ENCODE measurements at places on chromosomes 4 and X. TPM values are rescaled to one million over a fixed set of nuclear protein-coding genes. Genes with fewer than 3 reads are reported as not detected.
A peak's percentile ranks its signal among the peaks of the same experiment; 100 is the strongest.

The SMR3B gene
- total RNA-seq = not detected

The ZFYVE28 gene
- total RNA-seq = 12.4 TPM

- DNase-seq = no peak
Measured at GRCh38 chr4:93342738-93343137, 485.8 kb upstream of the ATOH1 start.

GRCh38 chrX:146186540-146186939 lies 368.9 kb downstream of the SLITRK2 start:
- DNase-seq = no peak

The MAGEA6 gene
- total RNA-seq = not detected

DNA sequence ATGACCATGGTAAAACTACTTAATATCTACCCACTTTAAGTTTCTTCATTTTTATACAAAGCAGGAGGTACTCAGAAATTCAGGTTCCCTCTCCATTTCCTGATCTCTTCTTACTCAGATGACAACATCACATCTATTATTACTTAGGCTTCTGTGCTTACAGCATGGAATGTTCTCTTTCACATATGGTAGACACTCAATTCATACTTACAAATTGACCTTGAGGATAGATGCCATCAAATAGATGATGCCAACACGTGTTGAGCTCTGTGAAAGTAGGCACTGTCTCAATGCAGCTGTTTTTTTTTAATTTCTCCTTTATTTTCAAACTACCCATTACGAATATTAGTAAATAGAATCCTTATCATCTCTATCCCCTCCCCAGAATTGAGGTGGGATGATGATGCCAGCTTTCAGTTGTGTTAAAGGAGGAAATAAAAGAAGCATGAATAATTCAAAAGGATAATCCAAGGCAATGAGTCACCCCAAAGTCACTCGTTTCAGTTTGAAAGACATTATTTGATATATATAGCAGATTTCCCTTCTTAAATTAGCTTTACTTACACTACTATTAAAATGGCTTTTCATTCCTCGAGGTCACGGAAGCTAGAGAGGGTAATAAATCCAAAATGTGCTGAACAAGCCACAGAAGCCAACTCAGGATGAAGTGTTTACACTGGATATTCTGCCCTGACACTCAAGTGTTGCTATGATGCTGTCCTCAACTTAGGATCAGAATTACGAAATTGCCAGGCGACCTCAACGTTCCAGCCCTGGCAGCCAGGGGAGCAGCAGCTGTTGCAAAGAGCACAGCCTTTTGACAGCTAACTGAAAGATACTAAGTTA lies 124.2 kb upstream of the EOLA2 start:
- DNase-seq = no peak

The MAGEA9B gene
- not detected for total RNA-seq

The TKTL1 gene
- 0.47 TPM for total RNA-seq

DNA sequence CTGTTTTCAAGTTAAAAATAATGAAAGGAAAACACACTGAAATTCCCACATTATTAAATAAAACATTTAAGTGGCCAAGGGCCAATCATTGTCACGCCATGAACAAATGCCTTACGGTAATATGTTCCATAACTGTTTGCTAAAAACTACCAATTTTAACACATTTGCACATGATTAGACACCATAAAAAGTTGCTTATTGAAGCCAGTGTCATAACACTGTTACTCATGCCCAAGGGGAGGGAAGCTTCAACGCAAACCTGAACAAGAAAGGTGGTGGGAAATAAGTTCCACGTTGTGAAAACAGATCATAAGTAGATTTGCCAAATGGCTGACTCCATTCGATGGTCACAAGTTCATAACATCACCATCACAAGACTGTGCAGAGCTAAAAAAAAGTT lies 739.3 kb upstream of the FAM241A start:
- no peak for DNase-seq

DNA sequence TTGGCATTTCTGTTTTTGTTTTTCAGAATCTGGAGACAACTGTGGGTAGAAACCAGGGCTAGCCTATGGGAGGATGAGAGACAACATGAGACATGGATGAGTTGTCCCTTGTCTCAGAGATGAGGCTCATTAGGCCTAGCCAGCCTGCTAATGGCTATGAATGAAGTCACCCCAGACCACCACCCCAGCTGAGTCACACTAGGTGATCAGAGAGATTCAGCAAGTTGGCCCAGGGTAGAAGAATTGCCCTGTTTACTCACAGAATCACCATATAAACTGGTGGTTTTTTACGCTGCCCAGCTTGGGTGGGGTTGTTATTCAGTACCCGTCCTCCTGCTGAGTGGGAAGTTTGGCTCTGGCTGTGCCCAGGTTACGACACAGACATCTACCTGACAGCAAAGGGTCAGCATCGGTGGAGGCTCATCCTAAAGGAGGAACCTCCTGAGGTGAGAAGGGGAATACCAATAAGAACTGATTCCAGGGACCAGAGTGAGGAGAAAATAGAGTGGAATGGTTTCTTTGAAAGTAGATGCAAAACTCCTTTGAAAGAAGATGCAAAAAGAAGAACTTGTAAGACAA lies 17.2 kb upstream of the ARSJ start:
- no peak for DNase-seq

GRCh38 chr4:167339781-167340180 lies 105.5 kb upstream of the SPOCK3 start:
- DNase-seq = no peak

GRCh38 chrX:11543249-11543648 lies 122.5 kb downstream of the ARHGAP6 start:
- DNase-seq = no peak

The ZC4H2 gene
- total RNA-seq = 6.7 TPM

DNA sequence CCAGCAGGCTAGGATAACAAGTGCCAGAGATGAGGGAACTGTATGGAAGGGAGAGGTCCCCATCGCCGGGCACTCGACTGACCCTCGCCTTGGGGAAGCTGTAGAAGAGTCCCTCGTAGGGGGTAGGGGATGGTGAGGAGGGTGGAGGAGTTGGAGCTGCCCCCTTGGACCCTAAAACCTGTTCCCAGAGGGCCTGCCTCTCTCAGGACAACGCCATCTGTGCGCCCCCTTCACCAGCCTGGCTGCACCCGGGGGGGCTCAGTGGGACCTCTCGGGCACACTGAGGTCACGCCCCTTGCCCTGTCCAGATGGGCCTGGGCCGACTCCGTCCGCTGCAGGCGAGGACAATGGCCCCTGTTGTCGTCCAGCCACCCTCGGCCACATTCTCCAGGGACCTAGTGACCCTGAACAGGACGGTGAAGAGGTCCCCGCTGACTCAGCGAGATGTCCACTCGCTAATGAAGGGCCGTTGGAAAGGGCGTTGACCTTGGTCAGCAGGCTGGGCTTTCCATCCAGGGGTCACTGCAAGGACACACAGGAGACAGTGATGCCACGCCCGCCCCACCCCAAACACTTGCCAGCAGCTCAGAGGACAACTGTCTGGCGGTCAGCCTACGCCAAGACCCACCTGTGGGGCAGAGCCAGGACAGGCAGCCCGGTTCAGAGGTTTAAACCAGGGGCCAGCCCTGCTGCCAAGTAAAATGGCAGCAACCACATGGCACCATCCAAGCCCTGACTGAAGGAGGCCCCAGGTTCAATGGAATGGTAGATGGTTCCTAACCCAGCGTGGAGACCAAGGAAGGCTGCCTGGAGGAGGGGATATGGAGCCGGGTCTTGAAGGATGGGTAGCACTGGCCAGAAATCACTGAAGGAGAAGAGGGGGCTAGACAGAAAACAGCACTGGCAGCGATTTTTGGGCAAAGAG lies 51.2 kb downstream of the HMX1 start:
- peak; percentile 27 for DNase-seq
